ENCODE measurements at places on chromosomes 7 and 10.

DNA sequence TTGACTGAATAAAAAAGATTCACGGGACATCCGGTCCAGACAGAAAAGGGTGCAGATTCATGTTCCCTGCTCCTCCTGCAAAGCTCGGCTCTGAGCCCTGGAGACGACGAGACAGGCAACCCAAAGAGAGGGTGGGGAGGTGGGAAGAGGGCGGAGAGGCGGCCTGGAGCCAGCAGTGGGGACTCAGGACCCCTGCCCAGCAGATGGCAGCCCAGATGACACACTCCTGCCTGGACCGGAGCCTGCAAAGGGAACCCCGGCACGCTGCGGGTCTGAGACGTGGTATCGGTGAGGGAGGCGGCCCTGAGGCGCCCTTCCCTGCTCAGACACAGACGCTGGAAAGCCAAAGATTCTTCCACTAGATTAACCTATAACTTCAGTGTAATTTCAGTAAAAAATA lies 250.8 kb downstream of the ELFN1 start:
- no peak for DNase-seq

DNA sequence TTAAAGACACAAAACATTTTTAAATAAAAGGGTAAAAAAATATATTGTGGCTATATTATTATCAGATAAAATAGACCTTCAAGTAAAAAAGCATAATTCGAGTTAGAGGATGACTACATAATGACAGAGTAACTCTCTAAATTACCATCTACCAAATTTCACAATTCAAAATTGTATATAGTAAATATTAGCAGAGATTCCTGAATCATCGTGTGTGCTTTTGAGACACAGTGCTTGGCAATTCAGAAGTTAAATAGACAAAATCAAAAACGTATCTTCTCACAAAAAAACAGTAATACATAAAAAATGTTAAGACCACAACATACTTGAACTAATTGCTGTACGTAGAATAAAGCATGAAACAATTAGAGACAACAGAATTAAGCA lies 110.4 kb downstream of the AHR start:
- no peak for DNase-seq

- DNase-seq, result peak; percentile 23
Measured at GRCh38 chr7:135678612-135679575, 16.6 kb downstream of the STMP1 start.

GRCh38 chr7:133828906-133829305 lies 298.2 kb upstream of the LRGUK start:
- no peak for DNase-seq

DNA sequence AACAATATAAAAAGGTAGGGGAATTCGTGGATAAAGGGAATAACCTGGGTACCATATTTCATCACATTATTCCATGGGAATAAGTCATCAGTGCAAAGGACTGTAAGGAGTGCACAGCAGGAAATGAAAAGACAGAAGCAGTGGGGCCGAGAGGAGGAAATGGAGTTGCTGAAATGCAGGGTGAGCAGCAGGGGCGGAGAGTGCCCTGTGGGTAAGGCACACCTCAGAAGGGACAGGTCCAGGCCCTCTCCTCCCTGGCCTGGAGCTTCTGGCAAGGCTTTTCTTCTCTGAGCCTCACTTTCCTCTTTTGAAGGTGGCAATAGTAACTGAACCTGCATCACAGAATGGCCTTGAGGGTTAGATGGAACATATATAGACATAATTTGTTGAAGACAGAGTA lies 26.2 kb downstream of the IKZF1 start:
- DNase-seq, result no peak

DNA sequence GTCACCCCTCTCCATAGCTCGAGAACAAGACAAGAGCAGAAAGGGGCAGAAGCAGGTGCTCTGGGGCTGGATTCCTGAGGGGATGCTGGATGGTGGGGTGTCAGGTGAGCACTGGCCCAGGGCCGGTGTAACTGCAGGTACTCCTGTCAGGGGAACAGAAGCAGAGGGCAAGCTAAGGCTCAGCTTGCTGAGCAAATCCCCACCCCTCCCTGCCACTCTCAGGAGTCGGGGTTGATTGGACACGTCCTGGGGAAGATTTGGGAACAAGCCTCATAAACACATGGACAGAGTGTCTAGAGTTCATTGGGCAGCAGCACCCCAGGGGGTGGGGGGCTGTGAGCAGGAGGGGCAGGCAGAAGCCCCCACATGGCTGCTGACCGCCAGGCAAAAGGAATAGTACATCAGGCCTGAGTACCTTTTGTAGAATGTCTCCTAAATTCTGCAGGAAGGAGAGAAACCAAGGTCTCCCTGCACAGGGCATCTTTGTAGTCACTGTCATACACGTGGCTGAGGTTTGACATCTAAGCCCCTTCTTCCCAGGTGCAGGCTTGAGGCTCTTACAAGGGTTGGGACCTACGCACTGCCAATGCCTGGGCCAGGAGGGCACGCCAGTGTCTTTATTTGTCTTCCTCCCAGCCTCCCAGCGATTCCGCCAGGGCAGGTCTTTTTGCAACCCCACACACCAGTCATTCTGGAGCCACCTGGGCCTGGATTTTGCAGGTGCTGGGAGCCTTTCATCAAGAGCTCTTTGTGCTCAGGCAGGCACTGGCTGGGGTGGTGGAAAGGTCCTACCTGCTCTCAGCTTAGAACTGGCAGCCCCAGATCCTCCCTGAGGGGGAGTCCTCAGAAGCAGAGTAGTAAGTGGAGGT lies 2.8 kb downstream of the CALML3 start:
- no peak for DNase-seq

DNA sequence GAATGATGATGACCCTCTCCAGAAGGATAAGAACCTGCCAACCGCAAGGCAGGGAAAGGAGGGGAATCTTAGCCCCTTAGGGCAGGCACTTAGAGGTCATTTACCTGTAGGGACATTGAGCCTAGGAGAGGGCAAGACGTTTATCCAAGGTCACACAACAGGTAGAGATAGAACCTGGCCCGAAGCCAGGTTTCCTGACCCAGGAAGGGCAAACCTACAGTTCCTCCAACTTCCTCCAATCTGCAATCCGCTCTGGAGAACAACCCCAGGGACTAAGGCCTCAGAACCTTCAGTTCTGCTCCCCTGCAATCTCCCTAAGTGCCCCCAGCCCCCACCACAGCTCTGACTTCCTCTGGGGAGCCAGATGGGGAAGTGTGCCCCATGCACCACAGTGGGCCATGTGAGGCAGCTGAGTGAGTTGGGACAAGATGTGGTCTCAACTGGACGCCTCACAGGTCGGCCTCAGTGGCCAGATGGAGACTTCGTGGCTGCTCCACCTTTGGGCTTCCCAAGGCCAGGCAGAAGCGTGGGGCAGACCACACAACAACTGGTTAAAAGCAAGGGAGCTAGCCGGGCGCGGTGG lies 1.4 kb upstream of the PSAP start:
- DNase-seq, result no peak

- DNase-seq, result no peak
Measured at GRCh38 chr10:30798646-30799185, 169.2 kb upstream of the LYZL2 start.

DNA sequence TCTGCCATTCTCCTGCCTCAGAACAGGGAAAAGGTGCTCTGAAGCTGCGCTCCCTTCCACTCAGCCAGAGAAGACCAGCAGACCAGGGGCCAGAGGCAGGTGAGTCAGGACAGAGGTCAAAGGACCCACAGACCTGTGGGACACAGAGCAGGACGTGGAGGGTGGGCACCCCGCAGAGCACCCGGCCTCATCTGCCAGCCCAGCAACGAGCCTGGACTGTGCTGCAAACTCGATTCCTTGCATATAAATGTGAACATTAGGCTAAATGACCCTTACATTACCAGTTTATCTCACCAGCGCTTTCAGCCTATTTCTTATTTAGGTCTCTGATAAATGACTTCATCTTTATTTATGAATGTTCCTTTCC lies 50.1 kb downstream of the PTPRN2 start:
- DNase-seq, result no peak

DNA sequence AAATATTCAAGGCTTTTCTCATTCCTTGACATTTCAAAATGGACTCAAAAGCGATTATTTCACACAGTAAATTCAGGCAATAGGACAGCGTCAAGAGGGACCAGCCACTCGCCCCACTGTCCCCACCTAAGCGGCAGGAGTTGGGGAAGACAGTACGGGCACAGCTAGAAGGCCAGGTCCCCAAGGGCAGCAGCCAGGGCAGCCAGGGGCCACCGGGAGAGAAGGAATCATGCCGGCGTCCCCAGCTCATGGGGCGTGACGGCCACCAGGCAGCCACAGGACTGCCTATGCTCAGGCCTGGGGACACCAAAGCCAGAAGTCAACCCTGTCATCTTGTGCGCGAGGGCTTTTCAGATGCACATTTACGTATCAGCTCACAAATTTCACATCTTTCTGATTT lies 225.7 kb upstream of the PPP2R2D start:
- no peak for DNase-seq

DNA sequence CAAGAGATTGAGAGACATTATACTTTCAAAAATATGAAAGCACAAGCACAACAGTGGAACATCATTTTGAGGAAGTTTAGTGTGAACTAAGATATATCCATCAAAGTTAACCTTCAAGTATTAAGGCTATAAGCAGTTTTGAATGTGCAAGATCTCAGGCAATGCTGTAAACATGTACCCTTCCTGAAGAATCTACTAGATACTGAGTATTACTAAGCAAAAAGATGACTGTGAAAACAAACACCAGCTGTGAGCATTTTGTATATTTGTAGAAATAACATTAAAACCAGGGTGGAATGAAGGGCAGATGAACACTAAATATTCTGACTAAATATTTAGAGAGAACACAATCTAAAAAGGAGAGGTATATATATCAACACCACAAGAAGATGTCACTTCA lies 41.3 kb upstream of the ADRA2A start:
- DNase-seq, result no peak

All from fibroblast of the conjunctiva (primary cell).